ENCODE measurements at places on chromosomes 3 and 15.

- DNase-seq, result no peak
Measured at GRCh38 chr15:90161950-90162361, 39.2 kb upstream of the SEMA4B start.

GRCh38 chr15:85504749-85505676 lies 124.6 kb downstream of the AKAP13 start:
- DNase-seq, result peak; percentile 66

- DNase-seq, result peak; percentile 28
Measured at GRCh38 chr15:41284427-41285177, 47.8 kb downstream of the OIP5 start.

GRCh38 chr3:175606650-175607318 lies 747.6 kb downstream of the NAALADL2 start:
- DNase-seq, result no peak

- peak; percentile 2 for DNase-seq
Measured at GRCh38 chr3:83063446-83063845, 1302.0 kb upstream of the GBE1 start.

- no peak for DNase-seq
Measured at GRCh38 chr15:60548101-60548500, 69.2 kb upstream of the ICE2 start.

GRCh38 chr3:186849374-186849975 lies 7.0 kb downstream of the ADIPOQ start:
- DNase-seq, result peak; percentile 32

- no peak for DNase-seq
Measured at GRCh38 chr15:45117308-45118130, 3.4 kb downstream of the DUOXA2 start.

GRCh38 chr3:190038050-190038933 lies 82.4 kb downstream of the P3H2 start:
- peak; percentile 68 for DNase-seq

- DNase-seq, result no peak
Measured at GRCh38 chr3:152902141-152902669, 67.3 kb downstream of the P2RY1 start.

DNA sequence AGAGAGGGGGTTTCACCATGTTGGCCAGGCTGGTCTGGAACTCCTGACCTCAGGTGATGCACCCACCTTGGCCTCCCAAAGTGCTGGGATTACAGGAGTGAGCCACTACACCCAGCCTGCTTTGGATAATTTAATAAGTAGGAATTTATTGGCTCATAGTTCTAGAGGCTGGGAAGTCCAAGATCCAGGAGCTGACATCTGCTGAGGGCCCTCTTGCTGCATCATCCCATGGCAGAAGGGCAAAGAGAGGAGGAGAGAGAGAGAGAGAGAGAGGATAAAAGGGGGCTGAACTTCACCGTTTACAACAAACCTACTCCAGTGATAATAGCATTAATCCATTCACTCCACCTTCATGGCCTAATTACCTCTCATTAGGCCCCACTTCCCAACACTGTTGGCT lies 62.0 kb upstream of the HES1 start:
- no peak for DNase-seq

- DNase-seq, result peak; percentile 88
Measured at GRCh38 chr3:36480911-36481648, 100.8 kb downstream of the STAC start.

DNA sequence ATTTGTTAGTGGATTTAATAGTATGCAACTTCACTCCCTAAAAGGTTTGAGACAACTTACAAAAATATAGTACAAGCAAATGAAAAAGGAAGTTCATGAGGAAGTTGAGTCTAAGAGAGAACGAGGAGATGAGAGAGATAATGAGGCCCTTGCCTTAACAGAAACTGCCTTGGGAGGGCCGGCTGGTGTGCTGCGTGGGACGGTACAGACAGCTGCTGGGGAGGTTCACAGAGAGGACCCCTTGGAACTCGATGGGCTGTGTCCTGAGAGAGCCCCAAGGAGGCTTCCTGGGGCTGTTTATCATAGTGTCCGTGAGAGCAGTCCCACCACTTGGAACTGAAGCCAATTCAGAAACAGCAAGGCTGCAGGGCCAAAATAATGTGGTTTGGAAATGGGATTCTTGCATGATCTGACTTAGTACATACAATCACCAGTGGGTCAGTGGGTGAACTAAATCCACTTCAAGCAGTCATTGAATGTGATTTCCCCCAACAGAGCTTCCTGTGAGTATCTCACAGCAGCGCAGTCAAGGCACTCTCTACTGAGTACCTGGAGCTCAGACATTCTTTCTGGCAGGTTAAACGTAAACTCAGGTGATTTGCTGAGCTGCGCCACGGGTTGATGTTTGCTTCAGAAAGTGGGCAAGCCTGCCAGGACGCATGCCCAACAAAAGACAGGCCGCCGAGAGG lies 90.8 kb downstream of the CRTC3 start:
- DNase-seq, result no peak

GRCh38 chr3:14617508-14618023 lies 34.0 kb upstream of the CCDC174 start:
- no peak for DNase-seq

GRCh38 chr3:195809796-195810454 lies 1.8 kb downstream of the MUC4 start:
- DNase-seq, result peak; percentile 19

DNA sequence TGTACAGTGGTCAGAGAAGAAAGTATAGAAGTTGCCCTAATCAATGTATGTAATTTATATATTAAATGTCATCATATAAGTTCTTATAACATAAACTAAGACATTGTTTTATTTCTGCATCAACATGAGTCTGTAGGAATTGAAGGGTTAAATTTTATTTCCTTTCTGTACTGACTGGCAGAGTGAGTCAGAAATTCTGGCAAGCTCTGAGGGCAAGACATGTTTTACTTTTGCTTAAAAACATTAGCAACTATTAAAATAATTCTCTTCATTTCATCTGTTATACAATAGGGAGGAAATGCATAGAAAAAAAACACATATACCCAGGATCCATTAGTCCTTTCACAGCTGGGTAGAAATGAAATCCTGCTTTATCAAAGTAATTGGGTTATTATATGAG lies 171.4 kb upstream of the ALCAM start:
- peak; percentile 42 for DNase-seq

- peak; percentile 59 for DNase-seq
Measured at GRCh38 chr3:160027541-160028195, 39.0 kb downstream of the IL12A start.

- peak; percentile 17 for DNase-seq
Measured at GRCh38 chr3:124174476-124174875, 182.6 kb upstream of the ROPN1 start.

GRCh38 chr3:59408047-59408624 lies 358.3 kb upstream of the CFAP20DC start:
- DNase-seq, result no peak

DNA sequence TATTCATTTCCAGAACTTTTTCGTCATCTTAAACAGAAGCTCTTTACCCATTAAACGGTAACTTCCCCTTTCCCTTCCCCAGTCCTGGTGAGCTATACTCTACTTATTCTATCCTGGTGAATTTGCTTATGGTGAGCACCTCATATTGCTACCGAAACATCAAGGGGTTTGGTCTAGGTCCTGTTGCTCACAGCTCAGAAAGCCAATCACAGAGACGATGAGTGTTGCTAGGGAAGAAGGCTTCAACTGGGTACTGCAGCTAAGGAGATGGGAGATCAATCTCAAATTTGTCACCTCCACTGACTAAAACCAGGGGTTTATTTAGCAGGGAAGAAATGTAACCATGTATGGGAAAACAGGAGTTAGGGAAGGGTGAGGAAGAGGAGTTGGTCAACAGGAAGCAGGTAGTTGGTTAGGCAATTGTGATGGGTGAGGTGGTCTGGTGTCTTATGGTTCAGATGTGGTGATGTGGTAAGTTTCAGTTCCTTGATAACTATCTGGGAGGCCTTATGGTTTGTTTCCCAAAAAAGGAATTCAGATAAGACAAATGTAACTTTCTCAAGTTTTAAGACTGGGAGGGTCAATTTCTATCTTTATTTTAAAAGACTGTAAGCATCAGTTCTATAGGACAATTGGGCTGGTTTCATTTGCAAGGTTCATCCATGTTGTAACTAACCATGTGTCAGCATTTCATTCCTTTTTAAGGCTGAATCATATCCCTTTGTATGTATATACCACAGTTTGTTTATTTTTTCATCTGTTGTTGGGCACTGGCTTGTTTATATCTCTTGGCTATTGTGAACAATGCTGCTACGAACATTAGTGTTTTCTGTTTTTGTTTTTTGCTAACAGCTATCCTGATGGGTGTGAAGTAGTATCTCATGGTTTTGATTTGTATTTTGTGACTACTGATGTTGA lies 24.3 kb downstream of the ARHGAP11B start:
- DNase-seq, result no peak

DNA sequence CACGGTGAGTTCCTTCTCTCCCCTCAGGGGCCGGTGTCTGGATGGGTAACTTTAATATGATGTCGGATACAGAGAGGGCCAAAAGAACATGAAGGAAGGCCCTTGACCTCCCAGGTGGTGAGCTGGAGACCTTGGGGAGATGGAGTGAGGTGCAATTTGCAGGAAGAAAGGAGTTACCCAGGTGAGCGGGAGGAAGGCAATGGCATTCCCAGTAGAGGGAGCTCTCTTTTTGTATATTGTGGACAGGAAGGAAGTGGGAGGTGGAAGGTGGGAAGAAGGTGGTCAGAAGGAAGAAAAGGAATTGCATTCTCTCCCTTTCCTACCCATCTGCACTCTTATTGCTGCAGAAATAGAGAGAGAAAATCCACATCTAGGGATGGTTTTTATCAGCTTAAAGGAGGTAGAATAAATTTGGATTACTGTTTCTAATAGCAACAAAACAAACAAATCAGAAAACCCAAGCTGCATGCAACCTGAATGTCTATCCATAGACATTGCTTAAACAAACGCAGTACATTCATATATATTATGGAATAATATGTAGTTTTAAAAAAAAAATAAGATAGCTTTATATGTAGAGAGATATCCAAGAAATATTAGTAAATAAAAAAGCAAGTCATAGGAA lies 169.0 kb upstream of the TSC22D2 start:
- DNase-seq, result peak; percentile 35

GRCh38 chr3:122961146-122961545 lies 66.4 kb downstream of the SEMA5B start:
- DNase-seq, result no peak

- DNase-seq, result no peak
Measured at GRCh38 chr15:74136540-74136813, 6.1 kb downstream of the ISLR2 start.

DNA sequence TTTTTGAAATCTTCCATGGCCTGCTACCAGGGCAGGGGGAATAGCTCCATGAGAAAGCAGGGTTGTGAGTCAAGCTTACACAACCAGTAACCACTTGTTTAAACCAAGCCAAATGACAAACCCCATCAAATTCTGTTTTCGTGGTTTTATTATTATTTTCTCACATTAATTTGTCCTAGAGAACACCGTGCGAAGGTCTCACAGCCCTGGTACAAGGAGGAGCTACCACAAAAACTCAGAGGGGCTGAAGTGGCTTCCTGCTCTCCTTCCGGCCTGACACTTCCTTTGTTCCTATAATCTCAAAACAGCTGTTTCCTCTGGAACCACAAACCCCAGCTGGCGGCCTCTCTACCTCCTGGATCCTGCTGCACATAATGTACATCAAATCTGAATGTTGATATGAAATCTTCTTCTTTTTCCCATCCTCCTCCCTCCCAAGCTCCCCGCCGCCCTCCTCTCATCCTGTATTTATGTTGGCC lies 375.9 kb downstream of the MCTP2 start:
- DNase-seq, result no peak

DNA sequence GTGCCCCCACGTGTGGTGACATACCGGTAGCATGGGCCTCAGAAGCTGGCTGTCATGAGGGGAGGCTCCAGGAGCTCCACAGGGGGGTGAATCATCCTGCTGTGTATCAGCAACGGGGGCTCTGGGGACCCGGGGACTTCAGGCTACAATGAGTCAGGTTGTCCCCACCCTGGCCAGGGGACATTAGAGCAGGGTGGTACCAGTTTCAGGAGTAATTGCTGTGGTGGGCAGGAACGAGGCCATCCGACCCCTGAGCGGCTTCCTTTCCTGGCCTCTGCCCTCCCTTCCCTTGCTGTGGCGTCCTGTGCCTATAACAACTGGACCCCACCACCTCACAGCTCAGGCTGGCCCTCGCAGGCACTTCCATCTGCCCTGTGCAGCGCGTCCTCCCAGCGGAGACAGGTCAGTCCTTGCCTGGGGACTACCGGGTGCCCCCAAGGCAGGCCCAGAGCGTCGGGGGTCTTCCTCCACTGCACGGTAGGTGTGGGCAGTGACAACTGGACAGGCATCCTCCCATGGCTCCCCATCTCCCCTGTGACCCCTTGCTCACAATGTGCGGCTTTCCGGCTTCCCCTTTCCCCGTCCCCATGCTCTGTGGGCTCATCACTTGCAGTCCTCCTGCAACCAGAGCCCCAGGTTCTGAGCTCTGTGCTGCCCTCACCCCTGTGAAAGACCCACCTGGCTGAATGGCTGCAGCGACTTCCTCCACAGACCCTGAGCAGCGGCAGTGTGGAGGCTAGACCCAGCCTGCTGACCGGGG lies 57.0 kb downstream of the KLF15 start:
- DNase-seq, result no peak

DNA sequence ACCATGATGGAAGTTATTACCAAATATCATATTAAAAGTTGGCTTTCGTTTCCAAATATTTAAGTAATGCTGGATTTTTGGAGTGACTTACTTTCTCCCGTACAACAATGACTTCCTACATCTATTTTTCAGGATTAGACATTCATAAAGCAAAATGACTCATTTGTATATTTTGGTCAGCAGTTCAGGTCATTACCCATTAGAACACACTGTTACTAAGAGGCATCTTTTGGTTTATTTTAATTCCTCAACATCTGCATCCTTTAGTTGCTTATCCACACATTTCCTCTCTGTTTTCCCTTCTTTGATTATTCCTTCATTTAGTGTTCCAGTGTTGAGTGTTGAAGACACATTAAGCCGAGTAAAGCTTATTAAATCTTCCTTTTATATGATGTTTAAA lies 348.2 kb downstream of the NAALADL2 start:
- no peak for DNase-seq

DNA sequence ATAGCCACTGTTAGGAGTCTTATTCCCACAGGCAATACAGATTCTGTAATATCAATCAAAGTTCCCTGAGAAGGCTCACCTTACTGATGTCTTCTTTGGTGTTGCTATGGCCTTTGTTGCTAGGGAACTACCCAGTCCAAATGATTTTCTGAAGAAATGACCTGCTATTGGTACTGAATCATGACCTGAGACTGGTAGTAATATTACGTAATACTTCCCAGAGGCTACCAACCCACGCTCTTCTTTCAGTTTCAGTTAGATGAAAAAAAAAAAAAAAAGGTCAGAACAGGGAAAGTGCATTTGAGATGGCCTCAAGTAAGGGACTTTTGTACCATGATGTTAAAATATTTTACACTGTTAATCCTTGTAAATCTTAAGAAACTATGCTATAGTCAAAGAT lies 1092.5 kb upstream of the EPHA6 start:
- DNase-seq, result no peak

DNA sequence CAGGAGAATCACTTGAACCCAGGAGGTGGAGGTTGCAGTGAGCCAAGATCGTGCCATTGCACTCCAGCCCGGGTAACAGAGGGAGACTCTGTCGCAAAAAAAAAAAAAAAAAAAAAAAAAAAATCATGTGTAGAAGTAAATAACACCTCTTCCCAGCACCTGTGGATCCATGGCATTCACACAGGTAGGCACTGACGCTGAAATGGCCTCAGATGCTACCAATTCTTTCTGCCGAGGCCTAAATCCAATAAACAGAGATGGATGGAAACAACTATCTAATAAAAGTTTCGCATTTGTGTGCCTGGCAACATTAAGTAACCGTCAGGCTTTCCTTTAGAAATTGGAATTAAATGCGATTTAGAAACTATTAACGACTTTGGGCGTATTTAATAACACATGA lies 10.3 kb upstream of the LRRC2 start:
- DNase-seq, result no peak

GRCh38 chr15:65132878-65133547 lies 595 bp downstream of the PDCD7 start:
- peak; percentile 40 for DNase-seq

Measured in fibroblast of skin of right biceps (primary cell).